ENCODE measurements at places on chromosomes 1 and 21.

DNA sequence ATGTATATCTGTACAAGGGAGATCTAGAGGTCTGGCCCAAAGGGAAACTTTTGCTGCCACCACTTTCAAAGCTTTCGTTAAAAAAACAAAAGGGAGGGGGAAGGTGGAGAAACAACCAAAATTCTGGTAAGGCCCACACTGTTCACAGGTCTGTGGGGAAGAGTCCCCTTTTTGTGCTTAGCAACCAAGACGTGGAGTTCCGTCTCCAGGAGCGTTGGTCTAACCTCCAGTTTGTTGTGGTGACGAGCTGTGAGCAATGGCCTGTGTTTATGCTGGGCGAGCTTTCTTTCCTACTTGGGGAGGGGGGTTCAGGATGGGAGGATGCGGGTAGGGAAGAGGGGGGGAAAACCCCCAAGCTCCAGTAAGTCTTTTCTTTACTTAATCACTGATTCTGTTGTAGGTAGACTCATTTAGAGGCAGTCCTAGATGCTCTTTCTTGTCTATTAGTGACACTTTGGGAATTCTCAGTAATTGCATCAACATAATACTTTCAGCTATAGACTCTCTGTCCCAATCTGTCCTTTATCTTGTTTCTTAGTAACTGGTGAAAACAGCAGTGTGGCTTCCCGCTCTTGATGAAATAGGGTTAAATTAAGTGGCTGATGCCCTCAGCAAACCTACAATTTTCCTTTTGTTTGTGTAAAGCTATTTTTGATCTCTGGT lies 1.5 kb downstream of the HIPK1 start:
- no peak for DNase-seq

GRCh38 chr1:168719306-168720111 lies 9.5 kb downstream of the DPT start:
- no peak for DNase-seq

DNA sequence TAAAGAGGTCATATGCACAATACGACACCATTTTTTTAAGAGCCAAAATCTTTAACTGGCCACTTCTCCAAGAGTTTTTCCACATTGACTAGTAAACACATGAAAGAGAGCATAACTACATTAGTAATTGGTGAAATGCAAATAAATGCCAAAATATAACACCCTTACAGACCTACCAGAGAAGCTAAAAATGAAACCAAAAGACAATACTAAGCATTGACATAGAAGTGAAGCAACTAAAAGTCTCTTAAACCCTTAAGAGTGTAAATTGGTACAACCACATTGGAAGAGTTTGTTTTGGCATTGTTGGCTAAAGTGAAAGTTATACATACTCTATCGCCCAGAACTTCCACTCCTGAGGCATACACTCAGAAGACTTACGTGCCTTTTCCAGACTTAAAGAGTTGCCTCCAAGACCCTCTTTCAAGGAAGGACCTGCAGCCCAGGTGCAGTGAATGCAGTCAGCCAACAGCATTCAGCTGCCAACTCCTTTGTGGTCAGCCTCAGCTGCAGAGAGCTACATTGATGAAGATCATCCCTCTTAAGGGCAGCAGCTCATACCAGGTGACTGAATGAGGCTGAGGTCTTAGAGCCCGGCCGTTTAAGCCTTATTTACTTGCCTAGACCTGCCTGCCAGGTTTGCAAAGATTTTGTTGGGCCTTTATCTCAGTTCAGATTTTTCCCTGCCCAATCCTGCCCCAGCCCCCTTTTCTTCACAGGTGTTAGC lies 839.1 kb upstream of the ADGRL2 start:
- no peak for DNase-seq

GRCh38 chr21:35372201-35372600 lies 323.1 kb upstream of the RUNX1 start:
- no peak for DNase-seq

DNA sequence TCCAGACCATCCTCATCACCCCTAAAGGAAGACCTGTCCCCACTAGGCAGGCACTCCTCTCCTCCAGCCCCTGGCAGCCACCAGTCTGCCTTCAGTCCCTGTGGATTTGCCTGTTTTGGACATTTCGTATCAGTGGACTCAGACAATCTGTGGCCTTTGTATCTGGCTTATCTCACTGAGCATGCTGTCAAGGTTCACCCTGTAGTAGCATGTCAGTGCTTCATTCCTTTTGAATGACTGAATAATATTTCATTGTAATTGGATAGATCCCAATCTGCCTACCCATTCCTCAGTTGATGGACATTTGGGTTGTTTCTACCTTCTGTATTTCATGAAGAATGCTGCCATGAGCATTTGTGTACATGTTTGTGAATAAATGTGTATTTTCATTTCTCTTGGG lies 32.9 kb upstream of the RNF187 start:
- DNase-seq = no peak

GRCh38 chr1:246476771-246477170 lies 30.3 kb downstream of the SMYD3 start:
- no peak for DNase-seq

DNA sequence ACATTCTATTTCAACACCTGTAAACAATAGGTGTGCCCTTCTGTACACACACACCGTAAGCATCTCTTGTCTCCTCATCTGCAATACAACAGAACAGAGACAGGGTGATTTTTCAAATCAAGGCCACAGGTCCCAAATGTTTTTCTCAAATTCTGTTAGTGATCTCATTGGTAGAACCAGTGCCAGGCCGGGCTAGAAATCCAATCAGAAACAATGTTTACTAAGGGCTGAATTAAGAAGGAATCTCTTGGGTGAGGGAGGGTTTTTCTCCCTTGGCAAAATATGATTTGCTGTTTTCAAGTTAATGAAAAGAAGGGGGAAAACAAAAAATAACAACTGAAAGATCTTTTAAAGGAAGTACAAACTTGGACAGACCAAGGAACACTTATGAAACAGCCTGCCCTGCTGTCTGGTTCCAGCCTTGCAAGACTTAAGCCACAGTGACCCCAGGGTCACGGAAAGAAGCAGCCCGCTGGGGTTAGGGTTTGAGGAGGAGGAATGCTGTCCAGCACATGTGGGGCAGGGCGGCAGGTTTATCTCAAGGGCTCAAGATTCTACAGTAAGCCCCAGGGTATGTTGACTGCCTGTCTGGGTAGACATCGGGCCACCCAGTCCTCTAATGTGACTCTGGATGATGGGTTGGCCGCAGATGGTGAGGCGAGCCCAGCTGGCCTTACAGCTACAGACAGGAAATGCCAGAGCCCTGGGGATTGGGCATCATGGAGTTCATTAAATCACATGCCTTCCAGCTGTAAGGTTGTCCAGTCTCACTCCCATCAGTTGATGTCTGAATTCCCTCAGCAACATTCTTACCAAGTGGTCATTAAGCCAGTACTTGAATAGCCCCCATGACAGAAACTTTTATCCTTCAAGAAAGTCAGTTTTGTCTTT lies 73.3 kb upstream of the SLC44A3 start:
- no peak for DNase-seq

GRCh38 chr1:62250126-62250726 lies 55.6 kb downstream of the L1TD1 start:
- DNase-seq = no peak

Measured in stimulated activated CD4-positive, alpha-beta T cell treated with anti-CD3 and anti-CD28 coated beads, Interleukin-15, amount 100 ng/mL, for 1 hour (primary cell).